ENCODE measurements at places on chromosomes 2 and 18.
A peak's percentile ranks its signal among the peaks of the same experiment; 100 is the strongest.

DNA sequence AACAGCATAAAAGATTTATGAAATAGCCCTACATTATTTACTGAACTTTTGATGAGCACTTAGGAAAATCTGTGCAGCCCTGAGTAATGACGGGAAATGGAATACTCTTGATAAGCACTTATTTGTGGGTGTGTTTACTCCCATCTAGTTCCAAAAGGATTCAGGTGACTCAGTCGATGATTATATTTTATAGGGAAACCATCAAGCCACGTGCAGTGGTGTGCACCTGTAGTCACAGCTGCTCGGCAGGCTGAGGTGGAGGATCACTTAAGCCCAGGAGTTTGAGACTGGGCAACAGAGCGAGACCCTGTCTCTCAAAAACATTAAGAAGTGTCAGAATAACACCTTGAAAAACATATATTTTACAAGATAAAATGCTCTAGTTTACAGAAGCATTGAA is 91.9 kb downstream of the CABYR start:
- DNase-seq = no peak

DNA sequence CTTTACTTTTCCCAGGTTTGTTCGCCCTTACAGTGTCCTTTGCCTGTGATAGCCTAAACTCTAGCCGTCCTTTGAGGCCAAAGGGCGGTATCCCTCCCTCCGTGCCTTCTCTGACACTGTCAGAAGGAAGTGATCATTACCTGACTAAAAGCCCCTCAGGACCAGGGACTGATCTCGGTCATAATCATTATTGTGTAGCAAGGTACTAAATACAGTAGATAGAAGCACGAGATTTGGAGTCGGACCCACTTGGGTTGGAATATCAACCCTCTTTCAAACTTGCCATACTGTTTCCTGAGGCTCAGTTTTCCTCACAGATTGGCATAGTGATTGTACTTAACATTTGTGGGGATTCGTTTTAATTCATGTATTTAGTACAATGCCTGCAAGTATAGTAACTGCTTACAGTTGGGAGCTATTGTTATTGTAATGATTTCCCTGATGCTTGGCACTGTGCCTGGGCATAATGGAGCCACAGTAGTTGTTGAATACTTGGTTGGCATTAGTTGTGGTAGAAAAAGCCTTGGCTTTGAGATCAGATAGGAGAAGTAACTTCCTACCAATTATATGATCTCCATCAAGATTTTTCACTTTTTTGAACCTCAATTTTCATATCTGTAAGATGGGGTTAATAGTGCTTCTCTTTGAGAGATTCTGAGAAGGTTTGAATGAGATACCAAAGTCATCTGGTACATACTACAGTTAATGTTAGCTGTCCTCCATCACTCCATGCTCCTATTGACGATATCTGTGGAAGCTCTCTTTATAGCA is 836 bp downstream of the STK11IP start:
- no peak for DNase-seq

GRCh38 chr2:45652090-45653031 is 886 bp downstream of the PRKCE start:
- DNase-seq = peak; percentile 86

DNA sequence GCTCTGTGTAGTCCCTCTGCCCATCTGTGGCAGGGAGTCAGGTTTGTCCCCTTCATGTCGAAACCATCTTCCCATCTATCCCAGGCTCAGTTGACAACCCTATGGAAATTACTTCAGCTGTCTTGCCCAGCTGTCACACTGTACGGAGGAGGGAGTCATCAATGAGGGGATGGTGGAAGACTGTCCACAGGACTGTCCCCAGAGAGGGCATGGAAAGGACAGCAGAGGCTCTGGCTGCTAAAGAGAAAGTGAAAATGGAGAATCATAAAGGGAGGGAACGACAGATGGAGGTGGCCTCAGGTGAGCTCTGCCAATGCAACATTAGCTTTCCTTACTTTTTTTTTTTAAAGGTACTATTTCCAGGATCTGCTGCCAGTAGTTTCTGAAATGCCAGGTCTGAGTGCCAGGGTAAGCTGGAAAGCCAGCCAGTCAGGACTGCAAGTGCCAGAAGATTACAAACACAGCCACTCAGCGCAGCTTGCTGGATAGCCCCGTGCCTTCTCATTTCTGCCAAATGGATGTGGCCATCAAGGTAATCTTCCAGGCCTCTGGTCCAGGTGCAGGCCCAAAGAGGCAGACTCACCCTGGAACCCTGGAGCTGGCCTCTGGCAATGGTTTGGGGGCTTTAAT is 192.8 kb downstream of the AGPS start:
- peak; percentile 2 for DNase-seq

DNA sequence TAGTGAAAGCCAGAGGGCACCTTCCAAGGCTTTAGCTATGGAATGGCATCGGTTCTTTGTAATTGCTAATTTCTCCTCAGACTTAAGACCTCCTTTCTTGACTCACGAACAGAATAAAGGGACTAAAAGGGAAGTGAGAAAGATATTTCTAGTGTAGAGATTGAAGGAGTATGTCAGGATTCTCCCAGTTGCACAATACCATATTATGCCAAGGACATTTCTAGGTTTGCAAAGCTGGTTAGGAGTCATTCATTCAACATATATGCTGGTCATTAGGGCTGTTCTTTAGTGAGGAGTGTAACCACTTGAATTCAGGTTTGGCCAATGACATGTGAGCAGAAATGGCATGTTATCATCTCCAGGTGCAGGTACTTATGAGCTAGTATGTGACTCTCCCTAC is 7.4 kb downstream of the REEP1 start:
- DNase-seq = no peak

DNA sequence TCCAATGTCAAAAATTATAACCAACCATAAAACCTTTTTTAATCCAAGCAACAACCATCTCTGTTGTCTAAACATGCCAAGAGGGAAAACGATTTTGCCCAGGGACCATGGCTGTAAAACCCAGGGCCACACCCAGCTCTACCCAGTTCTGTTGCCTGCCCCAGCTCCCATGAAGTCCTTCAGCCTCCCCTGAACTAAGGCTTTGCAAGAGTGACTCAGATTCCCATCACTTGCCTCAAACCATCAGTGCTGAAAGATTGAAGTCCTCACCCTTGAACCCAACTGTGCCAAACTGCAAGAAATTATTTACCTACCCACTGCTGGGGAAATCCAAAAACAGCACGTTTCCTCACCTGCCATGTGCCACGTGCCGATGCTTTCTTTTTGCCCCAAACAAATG is 102.5 kb downstream of the TFCP2L1 start:
- DNase-seq = no peak

- no peak for DNase-seq
Observed at GRCh38 chr18:72828601-72829000, 39.2 kb downstream of the NETO1 start.

DNA sequence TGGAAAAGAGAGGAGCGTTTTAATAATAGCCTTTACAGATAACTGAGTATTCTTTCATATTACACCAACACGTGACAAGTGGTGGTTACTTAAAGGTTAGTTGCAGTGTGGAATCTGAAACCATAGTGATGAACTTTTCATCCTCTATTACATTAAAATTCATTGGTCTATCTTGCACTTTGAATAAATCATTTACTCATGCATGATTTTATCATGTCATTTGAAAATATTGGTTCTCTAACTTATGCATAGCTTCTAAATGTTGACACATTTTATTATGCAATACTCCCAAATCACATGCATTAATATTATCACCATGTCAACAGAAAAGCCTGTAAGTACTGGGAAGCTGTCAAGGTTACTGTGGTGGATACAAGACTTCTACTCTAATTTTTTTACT is 1432.2 kb downstream of the LRP1B start:
- no peak for DNase-seq

GRCh38 chr18:79884294-79884962 is 67.0 kb downstream of the SLC66A2 start:
- no peak for DNase-seq

- DNase-seq = no peak
Observed at GRCh38 chr2:48927355-48927754, 171.8 kb upstream of the LHCGR start.

DNA sequence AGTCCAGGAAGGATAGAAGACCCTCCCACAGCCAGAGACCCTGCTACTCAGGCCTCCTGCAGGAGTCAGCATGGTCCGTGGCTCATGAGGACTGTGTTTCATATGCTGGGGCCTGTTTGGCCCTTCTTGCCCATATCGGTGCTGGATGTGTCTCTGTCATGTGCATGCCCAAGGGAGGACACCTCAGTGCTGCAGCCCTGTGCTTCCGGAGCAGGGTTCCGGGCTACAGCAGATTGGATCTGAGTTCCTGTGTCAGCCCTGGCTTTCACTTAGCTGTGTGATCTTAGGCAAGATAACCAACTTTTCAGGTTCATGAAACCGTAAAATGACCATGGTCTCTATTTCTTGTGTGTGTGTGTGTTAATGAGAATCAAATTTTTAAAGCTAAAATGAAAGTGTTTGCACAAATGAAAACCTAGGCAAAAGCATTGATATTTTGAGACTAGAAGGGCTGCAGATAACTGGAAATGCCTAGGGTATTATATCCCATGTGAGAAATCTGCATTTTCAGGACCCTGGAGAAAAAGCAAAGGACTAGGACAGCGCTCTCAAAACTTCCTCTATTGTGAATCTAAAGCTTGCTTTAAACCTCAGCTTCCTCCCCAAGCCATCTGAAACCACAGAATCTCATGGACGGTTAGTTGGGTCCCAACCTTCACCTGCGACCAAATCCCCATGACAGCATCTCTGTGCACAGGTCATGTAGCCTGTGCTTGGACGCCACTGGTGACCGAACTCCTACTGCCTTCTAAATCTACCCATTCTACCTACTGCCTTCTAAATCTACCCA is 58.8 kb upstream of the CAPN13 start:
- peak; percentile 44 for DNase-seq

- DNase-seq = no peak
Observed at GRCh38 chr18:25133879-25134278, 218.1 kb downstream of the ZNF521 start.

DNA sequence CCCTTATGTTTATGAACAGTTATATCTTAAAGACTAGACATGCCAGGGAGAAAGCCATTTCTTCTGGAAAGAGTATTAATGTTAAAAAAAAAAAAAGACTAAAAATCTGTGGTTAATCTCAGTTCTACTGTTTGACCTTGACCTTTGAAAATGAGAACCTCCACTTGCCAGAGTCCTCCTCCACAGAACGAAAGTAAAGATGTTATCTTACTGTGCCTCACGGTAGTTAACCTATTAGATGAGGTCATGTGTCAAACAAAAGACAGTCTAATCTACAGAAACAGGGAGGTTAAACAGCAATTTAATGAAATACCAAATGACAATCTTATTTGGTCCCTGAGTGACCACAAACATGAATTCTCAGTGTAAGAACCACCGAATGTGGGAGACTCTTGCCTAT is 51.2 kb downstream of the SLC14A2 start:
- DNase-seq = no peak

DNA sequence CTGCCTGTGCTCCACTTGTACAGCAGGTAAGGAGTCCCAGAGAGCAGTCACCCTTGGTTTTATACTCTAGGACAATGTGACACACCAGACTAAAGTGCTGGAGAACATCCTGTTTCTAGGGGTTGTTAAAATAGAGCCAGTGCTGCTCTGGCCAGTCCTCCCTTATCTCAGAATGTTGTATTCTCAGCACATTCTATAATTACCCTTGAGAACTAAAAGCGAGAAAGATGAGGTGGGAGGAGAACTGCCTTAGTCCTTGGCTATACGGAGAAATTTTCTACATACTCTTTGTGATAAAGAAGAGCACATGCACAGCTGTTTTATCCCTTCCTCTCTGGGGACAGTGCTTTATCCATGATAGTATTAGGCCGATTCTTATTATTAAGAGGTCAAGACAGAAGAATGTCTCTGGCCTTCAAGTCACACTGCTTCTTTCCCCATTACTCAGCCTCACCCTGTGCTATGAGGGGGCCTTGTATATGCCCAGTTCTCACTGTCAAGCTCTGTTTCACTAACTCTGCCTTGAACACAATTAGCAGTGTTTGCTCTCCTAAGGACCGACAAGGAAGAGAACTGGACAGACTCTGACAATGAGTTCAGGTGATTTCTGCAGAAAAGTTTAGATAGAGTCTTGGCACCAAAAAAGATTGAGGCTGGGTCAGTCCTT is 385.8 kb downstream of the TRIB2 start:
- DNase-seq = no peak

DNA sequence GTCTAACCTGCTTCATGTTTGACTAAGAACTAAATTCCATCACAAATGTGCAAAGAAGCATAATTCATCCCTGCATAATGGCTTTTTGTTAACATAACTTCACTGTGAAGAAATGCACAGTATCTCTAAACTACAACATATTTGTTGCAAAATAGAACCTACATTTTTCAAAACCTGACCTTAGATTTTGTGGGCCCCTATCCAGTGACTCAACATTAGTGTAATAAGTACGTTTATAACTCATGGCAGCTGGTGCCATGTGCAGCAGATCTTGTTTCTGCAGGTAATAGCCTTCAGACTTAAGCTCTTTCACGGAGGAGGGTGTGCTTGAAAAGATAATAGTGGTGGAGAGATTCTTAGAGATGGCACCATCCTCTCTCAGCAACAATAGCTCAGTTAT is 28.6 kb upstream of the VWC2L start:
- DNase-seq = no peak

GRCh38 chr18:47417807-47418206 is 166.3 kb upstream of the SKOR2 start:
- no peak for DNase-seq

DNA sequence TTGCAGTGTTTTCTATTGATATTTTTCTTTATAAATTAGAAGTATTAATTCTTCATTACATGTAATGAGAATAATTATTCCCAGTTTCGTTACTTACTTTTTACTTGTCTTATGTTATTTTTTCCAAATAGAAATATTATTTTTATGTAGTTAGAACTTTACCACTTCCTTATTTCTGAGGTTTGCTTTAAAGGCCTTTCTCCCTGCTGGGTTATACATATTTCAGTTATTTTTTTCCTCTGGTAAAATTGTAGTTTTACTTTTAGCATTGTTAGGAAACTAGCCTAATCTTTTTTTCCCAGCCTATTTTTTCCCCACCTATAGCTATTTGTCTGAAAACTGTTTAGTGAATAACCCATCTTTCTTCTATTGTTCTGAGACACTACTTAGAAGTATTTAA is 17.1 kb downstream of the RNF144A start:
- no peak for DNase-seq

GRCh38 chr2:39743269-39743776 is 35.7 kb downstream of the THUMPD2 start:
- no peak for DNase-seq

DNA sequence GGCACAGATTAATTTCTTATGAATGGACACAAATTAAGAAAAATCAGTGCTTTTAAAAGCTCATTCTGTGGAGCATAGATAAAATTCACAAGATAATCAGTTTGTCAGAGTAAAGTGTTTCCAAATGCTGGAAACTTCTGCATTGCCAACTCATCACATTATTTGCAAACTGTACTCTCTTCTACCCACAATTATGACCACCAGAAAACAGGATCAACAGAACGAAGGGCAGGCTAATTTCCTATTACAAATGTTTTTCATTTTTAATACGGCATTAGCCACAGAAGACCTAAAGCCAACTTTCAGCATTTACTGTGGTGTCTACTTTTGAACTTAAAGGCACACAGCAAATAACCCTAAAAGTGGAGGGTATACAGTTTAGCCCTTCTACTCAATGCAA is 6.0 kb downstream of the IRS1 start:
- DNase-seq = no peak

- no peak for DNase-seq
Observed at GRCh38 chr2:119431976-119432850, 559 bp downstream of the TMEM37 start.

Measured in Karpas-422 (cell line).